ENCODE measurements at places on chromosomes 4 and X.

GRCh38 chrX:19629541-19629940 is 114.2 kb upstream of the MAP3K15 start:
- no peak for DNase-seq

DNA sequence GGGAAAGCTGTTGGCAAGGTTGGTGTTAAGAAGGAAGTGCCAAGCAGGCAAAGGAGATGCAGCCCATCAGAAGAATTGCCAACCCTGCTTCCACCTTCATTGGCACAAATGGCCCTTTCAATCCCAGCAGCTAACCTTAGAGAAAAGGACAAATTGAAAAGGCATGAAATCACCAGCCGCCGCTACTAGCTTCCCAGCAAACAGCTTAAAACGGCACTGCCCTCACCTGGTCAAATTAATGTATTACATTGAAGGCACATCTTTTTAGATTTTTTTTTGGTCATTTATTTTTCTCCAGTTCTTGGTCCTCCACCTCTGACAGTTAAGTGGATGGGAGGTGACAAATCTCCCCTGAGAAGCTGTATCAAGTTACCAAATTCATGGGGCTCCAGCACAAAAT is 51.0 kb upstream of the NHSL2 start:
- DNase-seq, result no peak

GRCh38 chr4:40719008-40719623 is 30.6 kb upstream of the NSUN7 start:
- no peak for DNase-seq

DNA sequence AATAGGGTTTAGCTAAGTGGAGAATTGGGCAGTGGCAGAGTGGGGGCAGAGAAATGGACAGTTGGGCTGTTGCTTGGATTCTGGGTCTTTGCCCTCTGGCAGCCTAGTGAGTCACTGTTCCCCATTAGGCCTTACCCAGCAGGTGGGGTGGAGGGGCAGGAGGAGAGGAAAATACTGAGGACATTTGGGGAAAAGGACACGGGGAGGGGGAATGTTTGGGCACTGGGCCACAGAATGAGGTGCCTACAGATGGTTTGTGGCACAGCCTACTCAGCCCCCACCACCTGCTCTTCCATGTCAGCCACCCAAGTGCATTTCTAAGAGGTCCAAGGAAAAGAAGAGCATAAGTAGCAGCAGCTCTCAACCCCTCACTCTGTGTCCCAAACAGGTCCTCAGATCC is 13.0 kb downstream of the SLC16A2 start:
- no peak for DNase-seq

DNA sequence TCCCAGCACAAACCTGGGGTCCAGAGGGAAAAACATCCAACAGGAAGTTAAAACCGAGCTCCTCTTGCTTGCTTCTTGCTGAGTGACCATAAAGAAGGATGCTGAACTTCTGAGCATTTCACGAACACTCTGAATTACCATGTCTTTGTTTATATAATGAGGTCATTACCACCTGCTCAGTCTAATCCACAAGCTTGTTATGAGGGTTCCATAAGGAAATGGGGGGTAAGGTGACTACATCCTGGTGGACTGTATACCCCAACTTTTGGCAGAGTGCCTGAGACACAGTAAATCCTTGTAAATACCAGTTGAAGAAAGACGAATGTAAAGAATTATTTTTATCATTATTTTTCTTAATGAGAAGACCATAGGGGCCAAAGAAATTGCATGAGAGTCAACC is 16.8 kb downstream of the CCDC149 start:
- DNase-seq, result no peak

DNA sequence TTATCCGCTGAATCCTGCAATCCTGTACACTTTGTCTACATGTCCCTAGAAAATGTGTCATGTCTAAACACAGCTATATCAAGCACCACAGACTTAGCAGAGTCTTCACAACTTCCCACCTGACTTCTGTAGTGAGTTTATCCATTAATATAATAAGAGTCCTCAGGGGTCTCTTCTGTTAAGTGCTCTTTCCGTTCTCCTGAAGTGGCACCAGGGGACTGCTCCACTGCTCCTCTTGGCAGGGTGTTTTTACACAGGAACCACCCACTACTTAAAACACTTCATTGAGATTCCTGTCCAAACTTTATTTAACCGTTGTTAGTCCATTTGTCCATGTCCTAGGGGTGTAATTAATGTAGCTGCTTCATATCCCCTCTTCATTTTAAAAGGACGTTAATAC is 1000.4 kb downstream of the STPG2 start:
- no peak for DNase-seq

- DNase-seq, result no peak
Observed at GRCh38 chr4:36053930-36054329, 190.4 kb downstream of the ARAP2 start.

DNA sequence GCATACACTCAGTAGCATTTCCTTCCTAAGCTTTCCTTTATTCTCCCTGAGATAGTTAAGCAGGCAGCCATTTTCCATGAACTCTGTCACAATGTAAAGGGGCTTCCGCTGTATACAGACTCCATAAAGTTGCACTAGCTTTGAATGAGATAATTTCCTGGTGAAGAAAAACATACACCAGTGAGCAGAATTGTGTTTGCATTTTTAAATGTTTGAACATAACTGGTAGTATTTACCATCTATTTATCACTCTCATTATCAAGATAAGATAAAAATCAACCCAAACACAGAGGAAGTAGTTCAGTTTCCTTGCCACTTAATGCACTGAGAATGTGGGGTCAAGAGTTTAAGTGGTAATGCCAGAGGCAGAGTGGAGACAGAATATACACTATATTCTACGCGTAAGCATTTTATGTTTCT is 54.1 kb downstream of the TXK start:
- DNase-seq, result no peak

DNA sequence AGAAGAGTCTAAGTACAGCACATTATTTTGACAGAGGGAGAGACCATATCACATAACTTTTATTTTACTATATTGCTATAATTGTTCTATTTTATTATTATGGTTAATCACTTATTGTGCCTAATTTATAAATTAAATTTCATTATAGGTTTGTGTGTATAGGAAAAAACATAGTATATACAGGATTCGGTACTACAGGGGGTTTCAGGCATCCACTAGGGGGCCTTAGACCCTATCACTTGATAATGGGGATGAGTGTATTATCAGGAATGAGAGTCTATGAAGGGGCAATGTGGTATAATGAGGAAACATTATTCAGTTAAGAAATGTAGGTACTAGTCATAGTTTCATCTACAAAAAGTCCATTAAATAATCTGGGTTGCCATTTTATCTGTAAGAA is 833.1 kb downstream of the C4orf33 start:
- no peak for DNase-seq

DNA sequence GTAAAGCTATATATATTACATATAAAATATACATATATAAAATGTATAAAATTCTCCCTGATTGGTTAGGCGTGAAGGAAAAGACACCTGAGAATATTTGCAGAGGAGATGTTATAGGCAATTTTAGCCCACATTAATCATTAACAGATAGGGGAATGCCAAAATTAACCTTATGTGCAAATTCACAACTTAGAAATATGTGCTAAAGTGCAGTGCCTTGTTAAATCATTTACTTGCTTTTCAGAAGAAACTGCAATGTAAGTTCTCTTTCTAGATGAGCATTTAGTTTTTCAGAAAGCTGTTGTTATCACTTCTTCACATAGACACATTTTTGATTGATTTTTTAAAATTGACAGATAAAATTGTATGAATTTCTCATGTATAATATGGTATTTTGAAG is 5.6 kb downstream of the TASL start:
- DNase-seq, result no peak

DNA sequence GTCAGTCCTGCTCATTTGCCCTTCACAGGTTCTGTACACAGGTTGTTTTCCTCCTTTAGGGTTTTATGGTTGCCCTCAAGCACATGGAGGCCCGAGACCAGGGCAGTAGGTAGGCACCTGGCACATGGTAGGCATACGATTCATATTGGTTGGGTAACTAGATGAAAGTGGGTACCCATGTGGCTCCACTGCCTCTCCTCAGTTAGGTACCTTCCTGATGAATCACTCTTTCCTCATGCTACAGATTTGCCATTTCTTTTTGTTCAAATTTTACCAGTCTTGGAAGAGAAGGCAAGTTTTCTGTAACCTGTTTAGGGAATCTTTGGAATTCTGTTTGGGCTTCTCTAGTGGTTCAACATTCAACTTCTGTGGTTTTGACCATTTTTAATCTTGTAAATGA is 121.3 kb downstream of the FHIP1A start:
- DNase-seq, result no peak

DNA sequence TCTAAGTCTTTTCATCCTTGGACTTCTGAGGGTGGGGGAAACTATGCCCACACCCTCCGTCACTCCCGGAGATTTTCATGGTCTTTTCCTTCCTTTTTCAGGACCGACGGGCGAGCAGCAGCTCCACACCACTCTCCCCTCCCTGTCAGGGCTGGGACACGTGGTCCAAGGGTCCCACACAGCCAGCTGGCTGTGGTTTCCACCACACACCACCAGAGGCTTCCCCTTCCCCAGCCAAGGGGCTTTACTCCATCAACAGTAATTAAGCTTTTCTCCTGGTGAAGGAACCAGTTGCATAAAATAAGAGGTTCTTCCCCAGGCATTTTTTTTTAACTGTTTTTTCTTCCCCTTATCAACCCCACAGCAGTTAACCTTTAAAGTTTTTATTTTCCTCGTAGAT is 453.9 kb downstream of the GPAT3 start:
- DNase-seq, result no peak

GRCh38 chr4:109722357-109722756 is 7.5 kb downstream of the PLA2G12A start:
- no peak for DNase-seq

DNA sequence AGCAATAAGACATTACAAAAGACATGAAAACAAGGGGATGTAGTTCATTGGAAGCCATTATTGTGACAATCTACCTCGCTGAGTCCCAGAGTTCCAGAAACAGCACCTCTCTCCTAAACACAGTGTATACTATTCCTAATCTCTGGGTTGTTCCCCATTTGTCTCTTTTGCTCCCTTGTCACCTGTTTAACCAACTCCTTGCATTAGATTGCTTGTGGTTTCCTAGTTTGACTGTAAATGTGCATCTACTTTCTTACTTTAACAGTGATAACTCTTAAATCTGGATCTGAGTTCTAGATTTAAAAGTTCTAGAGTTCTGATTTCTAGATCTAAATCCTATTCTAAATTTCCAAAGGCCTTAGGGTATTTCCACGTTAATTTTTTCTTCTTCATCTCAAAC is 71.6 kb upstream of the TET2 start:
- DNase-seq, result no peak

GRCh38 chr4:113094802-113095201 is 45.3 kb downstream of the ANK2 start:
- DNase-seq, result no peak

DNA sequence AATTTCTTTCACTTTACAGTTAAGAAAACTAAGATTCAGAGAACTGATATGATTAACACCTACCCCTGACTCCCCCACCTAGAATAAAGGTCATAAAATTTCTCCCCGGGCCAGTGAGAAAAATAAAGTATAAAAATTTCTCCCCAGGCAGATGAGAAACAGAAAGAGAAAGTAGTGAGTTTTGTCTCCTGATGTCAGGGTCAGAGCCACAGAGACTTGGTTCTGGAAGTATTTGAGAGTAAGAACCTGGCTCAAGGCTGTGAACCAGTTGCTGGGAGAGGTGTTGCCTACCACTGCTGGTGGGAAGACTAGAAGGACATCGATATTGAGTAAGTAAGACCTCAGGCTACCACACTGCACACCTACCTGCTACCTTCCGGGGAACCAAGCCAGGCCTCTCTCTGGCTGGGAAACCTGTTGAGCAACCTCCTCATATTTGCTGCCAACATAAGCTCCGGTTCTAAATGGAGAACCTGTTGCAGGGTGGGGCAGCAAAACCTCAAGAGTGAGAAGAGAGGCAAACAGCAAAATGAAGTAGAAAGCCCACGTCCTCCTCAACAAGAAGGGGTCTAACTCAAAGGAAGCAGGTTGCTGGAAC is 104.2 kb upstream of the PUDP start:
- no peak for DNase-seq

- no peak for DNase-seq
Observed at GRCh38 chr4:134740290-134740689, 538.7 kb upstream of the PABPC4L start.

DNA sequence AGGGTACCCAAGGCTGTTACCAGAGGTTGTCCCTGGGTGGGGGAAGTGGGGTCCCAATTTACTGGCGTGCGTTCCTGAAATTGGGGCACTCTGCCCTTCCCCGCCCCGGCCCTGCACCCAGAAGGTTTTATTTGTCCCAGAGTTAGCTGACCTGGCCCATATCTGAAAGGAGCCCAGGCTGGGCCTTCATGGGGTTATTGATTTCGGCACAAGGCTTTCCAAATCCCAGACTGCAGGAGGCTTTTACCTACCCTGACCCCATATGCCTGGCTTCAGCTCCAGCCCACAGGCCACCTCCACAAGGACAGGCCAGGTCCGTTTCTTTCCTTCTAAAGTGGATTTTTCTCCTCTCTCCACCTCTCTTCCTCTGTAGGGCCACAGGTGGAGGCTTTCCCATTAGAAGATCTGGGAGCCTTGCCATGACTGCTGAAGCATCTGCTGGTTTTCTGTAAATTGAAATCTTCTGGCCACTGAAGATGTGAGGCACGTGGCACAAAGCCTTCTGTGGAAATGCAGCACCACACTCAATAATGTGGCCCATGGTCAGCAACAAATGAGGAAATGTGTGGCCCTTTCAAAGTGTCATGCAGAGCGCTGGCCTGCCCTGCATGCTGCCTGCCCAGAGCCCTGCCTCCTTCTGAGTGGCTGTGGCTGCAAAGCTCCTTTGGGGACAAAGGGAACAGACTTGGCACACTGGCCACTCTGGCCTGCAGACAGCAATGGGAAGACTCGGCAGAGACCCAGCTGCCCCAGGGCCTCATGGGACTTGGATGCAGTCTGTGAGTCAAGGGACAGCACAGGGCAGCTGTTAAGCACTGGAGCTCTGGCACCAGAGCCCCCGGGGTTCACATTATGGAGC is 43.1 kb upstream of the MTM1 start:
- peak; percentile 75 for DNase-seq

DNA sequence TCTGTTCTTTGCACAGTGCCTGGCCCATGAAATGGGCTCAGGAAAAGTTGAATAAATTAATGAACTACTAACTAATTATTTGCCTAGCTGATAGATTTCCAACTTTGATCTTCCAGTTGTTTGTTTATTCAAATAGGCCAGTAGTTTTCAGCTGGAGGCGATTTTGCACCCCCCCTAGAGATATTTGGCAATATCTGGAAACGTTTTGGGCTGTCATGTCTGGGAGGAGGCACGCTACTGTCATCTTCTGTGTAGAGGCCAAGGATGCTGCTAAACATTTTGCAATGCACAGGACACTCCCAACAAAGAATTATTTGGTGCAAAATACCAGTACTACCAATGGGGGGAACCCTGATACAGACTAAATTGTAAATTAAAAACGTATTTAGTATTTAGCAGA is 81.9 kb downstream of the VCX2 start:
- DNase-seq, result no peak

DNA sequence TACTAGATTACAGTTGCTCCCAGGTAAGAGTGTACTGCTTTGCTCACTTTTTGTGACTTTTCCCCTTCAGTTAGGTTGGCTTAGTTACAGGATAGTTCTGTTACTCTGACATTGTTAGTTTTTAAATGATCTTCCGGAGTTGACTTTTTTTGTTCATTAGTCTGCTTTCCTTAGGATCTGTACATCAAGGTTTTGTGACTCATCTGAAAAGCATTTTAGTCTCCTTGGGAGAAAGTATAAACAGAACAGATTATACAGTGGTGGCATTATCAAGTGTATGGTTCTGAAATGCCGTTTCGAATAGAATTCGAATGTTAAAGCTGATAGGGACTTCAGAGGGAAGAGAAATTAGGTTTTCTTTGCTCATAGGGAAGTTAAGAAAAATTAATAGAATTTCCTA is 63.3 kb downstream of the USP9X start:
- no peak for DNase-seq

Data from aorta (tissue), 5 donors.